ENCODE measurements at places on chromosomes 2 and 18.

- DNase-seq = no peak
Observed at GRCh38 chr2:220125551-220125950, 498.1 kb downstream of the SLC4A3 start.

DNA sequence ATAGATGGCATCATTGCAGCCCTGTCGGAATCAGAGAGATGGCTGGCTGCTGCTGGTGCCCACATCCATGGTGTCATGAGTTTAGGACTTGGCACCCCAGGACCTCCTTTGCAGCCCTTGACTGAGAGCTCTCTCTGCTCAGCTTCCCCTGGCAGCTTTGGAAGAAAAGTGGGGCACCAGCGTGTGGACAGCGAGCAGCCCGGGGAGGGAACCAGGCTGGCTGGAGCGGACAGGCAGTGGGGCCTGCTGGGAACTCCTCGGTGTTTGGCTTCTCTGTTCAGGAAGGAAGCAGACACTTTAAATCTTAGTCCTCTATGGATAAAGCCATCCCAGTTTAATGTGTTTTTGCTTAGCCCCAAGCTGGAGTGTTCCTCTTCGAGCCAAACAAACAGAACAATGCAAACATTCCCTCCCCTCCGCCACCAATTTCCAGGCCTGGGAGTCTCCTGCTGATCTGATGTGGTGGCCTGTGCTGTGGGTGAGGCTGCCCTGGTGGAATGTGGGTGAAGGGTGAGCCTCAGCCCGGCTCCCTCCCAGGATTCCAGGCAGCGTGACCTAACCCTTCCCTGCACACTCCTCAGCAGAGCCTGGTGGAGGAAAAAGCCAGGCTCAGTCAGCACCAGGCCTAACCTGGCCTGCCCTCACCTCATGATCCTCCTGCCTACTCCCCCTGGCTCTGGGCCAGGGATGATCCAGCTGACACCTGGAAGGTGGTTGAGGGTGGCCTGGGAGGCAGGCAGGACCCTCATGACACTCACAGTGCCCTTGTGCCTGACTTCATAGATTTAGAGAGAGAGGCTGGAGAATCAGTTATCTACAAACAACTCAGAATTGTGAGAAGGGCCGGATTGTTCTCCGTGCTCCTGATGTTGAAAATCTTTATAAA is 21.6 kb upstream of the ITGB6 start:
- DNase-seq = no peak

DNA sequence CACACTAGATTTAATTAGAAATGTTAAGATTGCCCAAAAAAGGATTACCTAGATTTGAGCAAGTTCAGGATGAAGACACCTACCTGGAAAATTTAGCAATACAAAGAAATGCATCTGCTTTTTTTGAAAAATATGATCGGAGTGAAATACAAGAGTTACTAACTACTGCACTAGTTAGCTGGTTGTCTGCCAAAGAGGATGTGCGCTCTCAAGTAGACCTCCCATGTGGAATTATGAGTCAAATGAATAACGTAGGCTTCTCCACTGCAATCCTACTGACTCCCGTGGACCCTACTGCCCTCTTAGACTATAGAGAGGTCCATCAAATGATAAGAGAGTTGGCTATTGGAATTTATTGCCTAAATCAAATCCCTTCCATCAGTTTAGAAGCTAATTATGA is 2.0 kb downstream of the ANKAR start:
- DNase-seq = no peak

DNA sequence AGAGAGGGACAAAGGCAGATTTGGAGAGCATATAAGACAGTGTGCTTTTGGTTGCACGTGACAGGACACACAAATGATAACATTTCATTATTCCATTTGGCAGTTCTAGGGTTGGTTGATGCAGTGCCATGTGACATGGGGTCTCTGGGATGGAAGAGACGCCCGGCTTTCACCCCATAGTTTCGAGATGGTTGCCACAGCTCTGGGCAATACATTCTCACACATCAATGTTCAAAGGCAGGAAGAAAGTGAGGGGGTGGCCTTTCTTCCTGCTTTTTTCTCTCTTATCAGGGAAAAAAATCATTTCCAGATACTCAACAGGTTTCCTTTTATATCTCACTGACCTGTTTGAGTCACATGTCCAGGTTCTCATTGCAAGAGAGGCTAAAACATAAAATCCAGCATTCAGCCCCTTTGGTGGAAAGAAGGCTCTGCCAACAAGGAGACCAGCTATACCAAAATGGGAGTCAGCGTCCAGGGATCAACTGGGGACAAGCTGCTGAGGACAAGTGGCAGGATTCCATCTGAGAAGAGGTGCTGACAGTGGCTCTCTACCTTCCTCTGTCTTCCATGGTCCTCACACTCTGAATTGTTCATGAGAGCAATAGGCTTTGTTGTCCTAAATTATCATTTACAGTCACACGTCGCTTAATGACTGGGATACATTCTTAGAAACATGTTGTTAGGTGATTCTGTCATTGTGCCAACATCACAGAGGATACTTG is 29.1 kb upstream of the ANKRD44 start:
- no peak for DNase-seq

DNA sequence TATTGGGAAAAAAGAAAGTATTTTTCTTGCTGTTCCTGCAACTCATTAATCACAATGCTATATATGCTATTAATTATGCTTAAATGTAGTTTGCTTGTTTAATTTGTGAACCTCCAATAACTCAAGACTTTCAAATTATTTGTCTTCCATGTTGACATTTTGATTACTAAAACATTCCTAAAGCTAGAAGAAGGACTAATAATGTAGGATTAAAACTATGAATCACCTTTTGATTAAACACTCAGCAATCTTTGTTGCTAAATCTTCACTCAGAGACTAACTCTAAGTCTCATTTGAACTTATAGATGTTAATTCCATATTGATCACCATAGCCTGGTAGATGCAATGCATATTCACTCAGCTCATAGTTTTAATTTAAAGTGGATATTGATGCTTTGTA is 524.6 kb upstream of the ZEB2 start:
- DNase-seq = no peak

GRCh38 chr2:212871597-212871996 is 279.8 kb downstream of the IKZF2 start:
- no peak for DNase-seq

DNA sequence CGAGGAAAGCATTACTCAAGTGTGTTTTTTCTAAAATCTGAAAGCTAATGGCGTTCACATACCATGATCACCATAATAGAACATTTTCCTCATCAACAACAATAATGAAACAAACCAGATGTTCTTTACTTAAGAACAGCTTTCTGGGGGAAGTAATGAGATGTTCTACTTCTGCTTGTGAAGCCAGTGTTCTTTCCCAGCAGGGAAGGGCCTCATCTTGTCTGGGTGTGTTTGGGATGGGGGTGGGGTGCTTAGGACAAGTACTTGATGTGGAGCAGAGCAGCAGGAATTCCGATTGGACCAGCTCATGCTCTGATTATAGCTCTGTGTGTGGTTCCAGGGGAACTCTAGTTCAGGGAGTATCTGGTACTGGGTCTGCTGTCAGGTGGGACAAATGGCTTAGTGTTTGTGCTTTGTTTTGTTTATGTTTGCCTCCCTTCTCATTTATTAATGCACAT is 163.0 kb upstream of the NOSTRIN start:
- DNase-seq = no peak

- DNase-seq = no peak
Observed at GRCh38 chr2:65866148-65866547, 433.7 kb upstream of the SPRED2 start.

DNA sequence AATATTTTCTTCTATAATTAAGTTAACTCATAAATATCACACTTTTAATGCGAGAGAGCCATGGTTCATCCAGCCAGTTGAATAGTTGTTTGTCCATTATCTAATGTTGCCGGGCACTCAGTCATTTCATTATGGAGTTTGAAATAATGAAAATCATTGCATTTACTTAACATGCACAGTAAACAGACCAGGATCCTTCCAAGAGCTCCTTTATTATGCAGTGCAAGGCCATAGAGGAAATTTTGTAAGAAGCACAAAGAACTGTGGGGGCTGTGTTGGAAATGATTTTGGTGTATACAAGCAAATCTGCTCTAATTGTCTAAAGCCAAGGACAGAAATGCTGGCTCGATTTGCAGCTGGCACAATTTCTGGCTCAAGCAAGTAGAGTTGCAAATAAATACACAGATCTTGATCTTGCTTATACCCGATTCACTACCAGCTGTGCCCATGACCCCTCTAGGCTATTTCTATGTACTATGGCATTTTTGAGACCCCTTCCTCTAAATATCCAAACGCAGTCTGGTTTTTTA is 400.3 kb upstream of the HNRNPA3 start:
- no peak for DNase-seq

- DNase-seq = no peak
Observed at GRCh38 chr2:102238039-102238756, 51.4 kb downstream of the IL1RL2 start.

- no peak for DNase-seq
Observed at GRCh38 chr2:174868878-174869277, 104.6 kb upstream of the CHRNA1 start.
